Activated naive CD8-positive, alpha-beta T cell treated with anti-CD3 and anti-CD28 coated beads for 36 hours (primary cell): ENCODE measurements at places on chromosomes 4 and X. TPM values are rescaled to one million over a fixed set of nuclear protein-coding genes. Genes with fewer than 3 reads are reported as not detected.
A peak's percentile ranks its signal among the peaks of the same experiment; 100 is the strongest.

DNA sequence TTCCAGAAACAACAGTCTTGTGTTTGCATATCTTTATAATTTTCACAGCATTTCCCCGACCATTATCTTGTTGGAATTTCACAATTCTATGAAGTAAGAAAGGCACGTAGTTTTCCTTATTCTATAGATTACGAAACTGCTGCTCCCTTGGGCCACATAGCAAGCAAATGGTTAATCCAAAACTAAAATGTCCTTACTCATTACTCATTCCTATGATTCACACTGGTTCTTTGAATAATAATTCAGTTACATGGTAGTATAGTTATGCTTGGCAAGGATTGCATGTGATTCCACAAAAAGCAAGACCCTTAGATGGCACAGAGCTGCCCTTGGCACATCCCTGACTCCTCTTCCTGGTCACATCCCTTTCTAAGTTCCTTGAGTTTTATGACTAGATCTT lies 51.2 kb downstream of the OR13H1 start:
- no peak for DNase-seq

Gene SYAP1
- 20.6 TPM for total RNA-seq

- no peak for DNase-seq
These were observed 39.0 kb upstream of the RASL11B start for GRCh38 chr4:52822972-52823701.

DNA sequence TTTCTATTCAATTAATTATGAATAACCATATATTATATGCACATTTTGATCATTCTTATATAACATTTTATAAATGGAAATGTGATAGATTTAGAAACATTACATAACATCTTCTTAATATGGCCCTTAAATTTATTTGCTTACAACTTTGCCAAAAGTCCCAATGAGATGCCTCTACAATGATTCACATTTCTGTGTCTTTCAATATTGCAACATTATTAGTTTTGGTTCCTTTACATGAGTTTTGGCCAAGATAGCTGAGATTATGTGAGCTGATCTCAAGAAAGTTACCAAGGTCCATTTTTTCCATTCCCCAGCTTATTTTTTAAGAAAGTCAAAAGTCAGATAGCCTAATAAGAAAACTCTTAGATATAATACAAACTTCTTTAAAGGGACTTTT lies 361.2 kb downstream of the PCDH7 start:
- DNase-seq: no peak

Gene TLL1
- not detected for total RNA-seq

GRCh38 chr4:87305562-87305961 lies 17.1 kb downstream of the HSD17B13 start:
- DNase-seq: no peak

Gene MAGEA8
- total RNA-seq: not detected

- DNase-seq: no peak
These were observed 70.2 kb downstream of the CPZ start for GRCh38 chr4:8662776-8663175.

DNA sequence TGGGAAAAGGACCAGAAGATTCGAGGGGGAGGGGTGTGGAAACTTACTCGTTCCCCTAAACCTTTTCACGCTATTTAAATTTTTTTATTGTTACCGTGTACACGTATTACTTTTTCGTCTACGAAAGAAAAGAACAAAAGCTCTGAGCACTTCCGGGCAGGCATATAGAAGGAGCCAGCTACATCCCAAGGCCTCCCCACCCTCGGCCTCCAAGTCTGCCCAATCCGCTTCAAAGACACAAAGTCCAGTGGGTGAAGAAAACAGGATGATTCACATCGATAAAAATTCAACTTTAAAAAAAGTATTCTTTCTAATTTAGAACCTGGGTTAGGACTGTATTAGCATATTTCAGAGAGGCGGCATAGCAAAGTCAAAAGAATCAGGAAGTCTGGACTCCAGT lies 23.1 kb downstream of the SEL1L3 start:
- DNase-seq: no peak

DNA sequence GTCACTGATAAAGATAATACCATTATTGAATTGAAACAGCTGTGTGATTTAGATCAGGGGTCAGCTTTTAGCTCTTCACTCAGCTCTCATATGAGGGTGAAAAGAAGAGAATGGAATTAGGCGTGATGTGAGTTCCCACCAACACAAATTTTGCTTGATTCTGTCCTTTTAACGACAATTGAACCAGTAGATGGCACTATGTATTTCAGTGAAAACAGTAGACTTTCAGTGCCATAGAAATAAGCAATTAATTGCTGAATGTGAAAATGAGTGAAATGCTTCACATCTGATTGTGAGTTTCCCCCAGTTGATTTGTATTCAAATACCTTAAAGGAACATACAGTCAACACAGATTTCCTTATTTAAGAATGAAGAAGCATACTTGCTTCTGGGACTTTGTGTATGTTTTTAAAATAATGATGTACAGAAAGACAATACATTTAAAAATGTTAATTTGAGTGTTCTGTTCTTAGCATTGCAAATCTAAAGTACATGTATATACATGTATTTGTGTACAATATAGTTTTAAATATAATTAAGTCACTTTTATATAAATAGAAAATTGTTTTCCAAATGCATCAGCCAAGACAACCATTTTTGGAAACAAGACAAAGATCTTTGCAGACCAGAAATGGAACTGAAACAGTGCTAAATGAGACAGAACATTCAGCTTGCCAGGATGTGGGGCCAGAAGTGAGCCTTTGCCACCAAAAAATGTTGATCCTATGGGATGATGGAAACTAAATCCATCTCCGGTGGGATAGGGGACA lies 178.8 kb downstream of the SNCA start:
- no peak for DNase-seq

DNA sequence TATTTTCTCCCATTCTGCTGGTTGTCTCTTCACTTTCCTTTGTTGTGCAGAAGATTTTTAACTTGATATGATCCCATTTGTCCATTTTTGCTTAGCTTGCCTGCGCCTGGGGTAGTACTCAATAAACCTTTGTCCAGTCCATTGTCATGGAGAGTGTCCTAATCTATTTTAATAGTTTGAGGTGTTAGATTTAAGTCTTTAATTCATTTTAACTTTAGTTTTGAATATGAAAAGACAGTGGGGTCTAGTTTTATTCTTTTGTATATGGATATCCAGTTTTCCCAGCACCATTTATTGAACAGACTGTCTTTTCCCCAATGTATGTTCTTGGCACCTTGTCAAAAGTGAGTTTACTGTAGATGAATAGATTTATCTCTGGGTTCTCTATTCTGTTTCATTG lies 76.0 kb upstream of the ITM2A start:
- no peak for DNase-seq

DNA sequence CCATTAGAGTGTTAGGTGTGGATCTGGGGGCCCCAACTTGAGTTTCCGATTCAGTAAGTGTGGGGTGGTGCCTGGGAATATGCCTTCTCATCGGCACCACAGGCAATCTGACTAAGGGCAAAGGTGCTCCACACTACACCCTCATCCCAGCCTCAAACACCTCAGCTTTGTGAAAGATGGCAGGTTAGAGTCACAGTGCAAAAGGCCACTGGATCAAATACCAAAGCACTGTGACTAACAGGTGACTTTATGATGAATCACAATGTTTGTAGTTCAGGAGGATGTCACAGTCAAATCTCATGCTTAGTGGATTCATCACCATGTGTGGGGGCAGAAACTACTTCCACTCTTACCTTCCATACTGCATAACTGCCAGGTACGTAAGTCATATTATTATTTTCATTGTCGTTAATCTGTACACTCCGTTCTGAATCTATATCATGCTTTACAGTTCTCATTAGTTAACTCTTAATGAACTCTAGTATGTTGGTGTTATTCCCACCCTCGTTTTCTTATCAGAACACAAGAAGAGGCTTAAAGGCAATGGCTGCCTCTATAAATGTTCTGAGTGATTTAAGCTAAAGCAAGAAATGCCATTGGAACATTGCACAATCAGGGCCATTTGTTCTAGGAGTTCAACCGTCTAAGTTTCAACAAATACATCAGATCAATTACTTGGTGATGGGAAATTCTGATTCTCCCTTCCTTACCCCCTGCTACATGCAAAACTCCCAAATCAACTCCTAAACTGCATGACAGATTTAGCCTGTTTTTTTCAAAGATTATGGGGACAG lies 50.2 kb downstream of the PRKG2 start:
- no peak for DNase-seq

Gene OTC
- total RNA-seq: not detected

Gene MID2
- total RNA-seq: 9.3 TPM

GRCh38 chrX:149365061-149365460 lies 140.0 kb downstream of the IDS start:
- DNase-seq: no peak

Gene NLRP2B
- not detected for total RNA-seq

DNA sequence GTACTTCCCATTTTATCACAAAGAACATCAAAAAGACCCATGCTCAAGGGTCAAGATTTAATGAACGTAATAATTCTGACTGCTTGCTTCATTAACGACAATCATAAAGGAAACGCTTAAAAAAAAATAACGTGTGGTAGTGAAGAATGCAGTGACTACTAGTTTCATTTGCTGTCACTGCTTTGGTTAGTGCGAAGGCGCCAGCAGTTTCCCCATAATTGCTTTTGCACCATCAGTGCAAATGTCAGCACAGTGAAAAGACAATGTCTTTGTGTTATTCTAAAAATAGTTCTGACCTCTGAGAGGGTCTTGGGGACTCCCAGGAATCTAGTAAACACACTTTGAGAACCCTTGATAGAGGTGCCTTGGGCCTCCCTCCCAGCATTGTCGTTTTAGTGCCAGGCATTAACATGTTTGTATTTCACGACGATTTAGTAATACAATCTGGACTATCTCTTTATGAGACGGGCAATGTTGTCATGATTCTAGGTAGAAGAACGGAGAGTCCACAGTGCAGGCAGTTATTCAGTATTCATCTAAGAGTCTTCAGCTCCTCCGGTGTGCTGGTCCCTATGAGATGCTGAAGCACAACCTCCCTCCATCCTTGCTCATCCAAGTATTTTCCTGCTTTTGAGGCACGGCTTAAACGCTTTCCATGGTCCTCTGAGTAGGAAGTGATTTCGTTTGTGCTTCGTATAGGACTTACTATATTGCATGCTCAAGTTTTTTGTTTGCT lies 71.0 kb downstream of the AFF1 start:
- peak; percentile 36 for DNase-seq
